Subcutaneous preadipocyte (primary cell): ENCODE measurements at places on chromosomes 5 and 9. TPM values are rescaled to one million over a fixed set of nuclear protein-coding genes. Genes with fewer than 3 reads are reported as not detected.

Gene IFNA2
- total RNA-seq, result not detected in 2 replicates

Gene ADAMTS12
- total RNA-seq, result 28.0 and 28.7 TPM in 2 replicates

Gene ADGRD2
- total RNA-seq, result not detected in 2 replicates

Gene DMGDH
- 0.59 and 2.9 TPM in 2 replicates for total RNA-seq

Gene AJM1
- total RNA-seq, result 0.73 and 0.98 TPM in 2 replicates

Gene IFNA16
- not detected in 2 replicates for total RNA-seq

Gene MLLT3
- total RNA-seq, result 9.6 and 12.7 TPM in 2 replicates

Gene RANBP17
- 2.3 and 2.6 TPM in 2 replicates for total RNA-seq

Gene LIFR
- total RNA-seq, result 44.8 and 65.3 TPM in 2 replicates

Gene SNX18
- 35.3 and 42.2 TPM in 2 replicates for total RNA-seq

Gene GNG10
- 72.4 and 79.8 TPM in 2 replicates for total RNA-seq

Gene TSC1
- total RNA-seq, result 51.4 and 61.4 TPM in 2 replicates

Gene PCDHB4
- total RNA-seq, result 0.37 TPM in 1 of 2 replicates, not detected in the other

Gene PCDHAC1
- total RNA-seq, result not detected in 2 replicates

Gene IL13
- total RNA-seq, result under 0.01 TPM in 1 of 2 replicates, not detected in the other

Gene ZNF483
- 0.73 and 0.78 TPM in 2 replicates for total RNA-seq

Gene CCDC192
- not detected in 2 replicates for total RNA-seq
